Stimulated activated CD4-positive, alpha-beta T cell treated with anti-CD3 and anti-CD28 coated beads, TNF-alpha, amount 100 ng/mL, for 48 hours (primary cell): ENCODE measurements at places on chromosomes 16 and 17.

- DNase-seq, result no peak
These were observed 11.7 kb downstream of the COL1A1 start for GRCh38 chr17:50189550-50190292.

DNA sequence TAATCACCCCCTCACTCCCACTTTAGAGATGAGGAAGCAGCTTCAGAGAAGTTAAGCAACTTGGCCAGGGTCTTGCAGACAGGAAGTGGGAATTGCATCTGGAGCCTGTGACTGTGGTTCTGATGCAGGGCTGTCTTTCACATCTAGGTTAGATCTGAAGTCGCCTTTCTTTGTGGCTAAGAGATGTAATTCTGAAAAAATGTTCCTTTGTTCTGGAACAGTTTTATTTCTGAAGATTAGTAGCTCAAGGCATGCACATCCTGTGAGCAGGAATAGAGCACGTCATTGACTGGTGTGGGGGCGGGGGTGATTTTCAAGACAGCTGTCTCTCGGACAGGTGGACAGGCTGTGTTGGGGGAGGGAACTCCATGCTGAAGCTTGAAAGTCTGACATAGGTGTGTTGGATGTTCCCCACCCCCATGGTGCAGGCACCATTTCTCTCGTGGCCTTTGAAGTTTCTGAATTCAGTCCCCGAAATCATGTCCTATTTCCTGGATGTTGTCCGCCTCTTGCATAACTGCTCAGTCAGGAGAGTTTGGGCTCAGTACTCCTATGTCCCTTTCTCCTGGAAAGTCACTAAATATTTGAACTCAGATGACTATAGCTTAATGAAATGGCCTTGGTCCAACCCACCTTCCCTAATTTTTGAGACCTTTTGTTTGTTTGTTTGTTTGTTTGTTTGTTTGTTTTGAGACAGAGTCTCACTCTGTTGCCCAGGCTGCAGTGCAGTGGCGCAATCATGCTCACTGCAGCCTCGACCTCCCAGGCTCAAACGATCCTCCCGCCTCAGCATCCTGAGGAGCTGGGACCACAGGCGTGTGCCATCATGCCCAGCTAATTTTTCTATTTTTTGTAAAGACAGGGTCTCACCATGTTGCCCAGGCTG is 21.0 kb upstream of the HERPUD1 start:
- DNase-seq, result no peak

DNA sequence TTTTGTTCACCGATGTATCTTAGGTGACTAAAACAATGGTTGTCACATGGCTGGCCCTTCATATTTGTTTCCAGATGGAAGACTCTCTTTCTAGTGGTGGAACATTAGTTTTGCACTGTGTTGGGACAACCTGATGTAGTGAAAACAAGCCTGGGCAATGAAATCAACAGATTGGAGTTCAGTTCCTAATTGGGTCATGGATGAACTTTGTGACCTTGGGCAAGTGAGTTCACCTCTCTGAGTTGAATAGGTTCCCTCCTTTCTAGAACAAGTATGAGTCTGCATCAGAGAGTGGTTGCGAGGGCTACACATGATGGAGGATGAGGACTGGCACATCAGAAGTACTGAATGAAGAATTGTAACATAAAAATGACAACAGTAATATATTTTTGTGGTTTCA is 2.1 kb upstream of the NKD1 start:
- no peak for DNase-seq

- no peak for DNase-seq
These were observed 45.1 kb downstream of the MYH11 start for GRCh38 chr16:15811481-15812400.

DNA sequence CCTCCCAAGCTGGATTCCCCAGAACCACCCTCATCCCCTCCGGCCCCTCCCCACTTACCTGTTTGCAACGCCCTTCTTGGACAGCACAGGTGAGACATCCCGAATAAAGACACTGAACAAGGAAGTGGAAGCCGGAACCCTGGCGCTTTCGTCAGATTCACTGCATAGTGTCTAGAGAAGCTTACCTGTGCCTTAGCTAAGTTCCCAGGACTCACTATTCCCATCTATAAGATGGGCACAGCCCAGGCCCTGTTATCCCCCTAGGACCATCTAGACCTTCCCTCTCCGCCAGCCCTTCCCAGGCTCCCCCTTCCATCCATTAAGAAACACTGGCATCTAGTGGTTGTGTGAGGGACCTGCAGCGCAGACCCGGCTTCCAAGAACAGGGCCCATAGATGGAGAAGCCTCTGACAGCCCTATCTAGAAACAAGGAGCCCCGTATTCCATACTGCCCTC is 26.9 kb upstream of the RPL38 start:
- peak; percentile 21 for DNase-seq

- no peak for DNase-seq
These were observed 29.2 kb downstream of the KANSL1 start for GRCh38 chr17:46163929-46164594.

DNA sequence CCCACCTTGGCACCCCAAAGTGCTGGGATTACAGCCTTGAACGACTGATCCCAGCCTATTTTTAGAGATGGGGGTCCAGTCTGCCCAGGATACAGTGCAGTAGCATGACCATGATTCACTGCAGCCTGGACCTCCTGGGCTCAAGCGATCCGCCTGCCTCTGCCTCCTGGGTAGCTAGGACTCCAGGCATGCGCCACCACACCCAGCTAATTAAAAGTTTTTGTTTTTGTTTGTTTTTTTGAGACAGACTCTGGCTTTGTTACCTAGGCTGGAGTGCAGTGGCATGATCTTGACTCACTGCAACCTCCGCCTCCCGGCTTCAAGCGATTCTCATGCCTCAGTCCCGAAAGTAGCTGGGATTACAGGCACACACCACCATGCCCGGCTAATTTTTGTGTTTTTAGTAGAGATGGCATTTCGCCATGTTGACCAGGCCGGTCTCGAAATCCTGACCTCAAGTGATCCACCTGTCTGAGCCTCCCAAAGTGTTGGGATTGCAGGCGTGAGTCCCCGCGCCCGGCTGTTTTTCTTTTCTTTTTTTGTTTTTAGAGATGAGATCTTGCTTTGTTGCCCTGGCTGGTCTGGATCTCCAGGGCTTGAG is 2.3 kb upstream of the PAFAH1B1 start:
- DNase-seq, result no peak

DNA sequence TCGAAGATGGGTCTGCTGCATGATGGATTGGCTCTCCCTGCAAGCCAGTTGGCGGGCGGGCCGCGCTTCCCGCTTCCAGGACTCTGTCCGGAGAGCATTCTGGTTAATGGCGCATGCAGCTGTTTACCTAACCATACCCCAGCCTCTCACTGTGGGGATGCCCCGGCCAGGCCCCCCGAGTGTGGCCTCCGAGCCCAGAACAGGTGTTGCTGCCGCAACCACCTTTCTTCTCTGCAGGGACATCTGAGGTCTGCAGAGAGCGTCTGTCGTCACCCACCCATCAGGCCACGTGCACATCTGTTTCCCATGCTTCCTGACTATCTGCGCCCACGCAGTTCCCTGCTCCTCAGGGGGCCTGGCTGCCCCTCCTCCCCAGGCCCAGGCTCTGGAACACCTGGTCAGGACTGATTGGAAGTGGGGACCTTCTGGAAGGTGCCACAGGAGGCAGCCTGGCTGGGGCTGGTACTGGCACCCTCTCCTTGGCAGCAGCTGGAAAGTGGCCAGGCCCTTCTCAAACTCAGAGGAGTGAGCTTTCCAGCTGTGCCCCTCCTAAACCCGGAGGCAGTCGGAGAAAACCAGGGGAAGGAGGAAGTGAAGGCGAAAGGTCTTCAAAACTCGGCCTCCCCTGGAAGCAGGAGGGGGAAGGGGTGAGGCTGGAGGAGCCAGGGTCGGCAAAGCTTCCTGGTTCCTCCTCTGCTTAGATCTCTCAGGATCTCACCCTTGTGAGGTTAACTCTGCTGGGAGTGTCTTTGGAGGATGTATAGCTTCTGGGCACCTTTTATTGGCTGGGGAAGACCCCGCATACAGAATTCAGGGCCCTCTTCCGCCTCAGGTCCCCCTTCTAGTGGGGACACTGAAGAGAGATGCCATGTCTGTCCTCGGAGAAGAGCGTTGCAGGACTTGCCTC is 64.5 kb upstream of the CIBAR2 start:
- no peak for DNase-seq

DNA sequence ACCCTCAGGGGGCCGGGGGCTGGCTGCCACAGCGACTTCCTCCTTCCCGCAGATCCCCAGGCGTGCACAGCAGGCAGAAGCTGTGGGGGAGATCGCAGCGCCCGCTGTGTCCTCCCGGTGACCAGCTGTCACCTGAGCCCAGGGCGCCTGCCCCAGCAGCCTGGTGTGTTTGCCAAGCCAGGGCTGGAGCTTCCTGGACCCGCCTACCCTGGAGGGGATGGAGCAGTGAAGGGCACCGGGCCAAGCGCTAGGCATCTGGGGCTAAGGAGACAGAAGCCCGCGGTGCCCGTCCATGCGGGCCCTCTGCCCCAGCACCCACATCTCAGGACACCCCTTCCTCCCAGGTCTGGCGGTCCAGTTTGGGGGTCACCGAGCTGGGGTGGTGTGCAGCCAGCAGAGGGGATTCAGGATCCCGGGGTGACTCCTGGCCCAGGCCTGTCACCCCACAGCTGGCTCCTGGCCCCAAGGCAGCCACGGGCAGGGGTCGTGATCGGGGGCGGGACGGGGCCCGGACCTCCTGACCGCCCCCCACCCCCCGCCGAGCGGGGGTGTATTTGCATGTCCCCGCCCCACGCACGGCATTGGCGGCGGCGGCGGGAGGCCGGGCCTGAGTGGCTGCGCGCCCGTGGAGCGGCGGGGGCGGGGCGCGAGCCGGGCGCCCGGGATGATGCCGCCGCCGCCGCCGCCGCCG is at the start of gene RAB26:
Gene RAB26 (plus strand): TSS at position 645 of the 691 bp plus-strand sequence. CDS start 159 bp downstream, outside the sequence.
- DNase-seq, result no peak

DNA sequence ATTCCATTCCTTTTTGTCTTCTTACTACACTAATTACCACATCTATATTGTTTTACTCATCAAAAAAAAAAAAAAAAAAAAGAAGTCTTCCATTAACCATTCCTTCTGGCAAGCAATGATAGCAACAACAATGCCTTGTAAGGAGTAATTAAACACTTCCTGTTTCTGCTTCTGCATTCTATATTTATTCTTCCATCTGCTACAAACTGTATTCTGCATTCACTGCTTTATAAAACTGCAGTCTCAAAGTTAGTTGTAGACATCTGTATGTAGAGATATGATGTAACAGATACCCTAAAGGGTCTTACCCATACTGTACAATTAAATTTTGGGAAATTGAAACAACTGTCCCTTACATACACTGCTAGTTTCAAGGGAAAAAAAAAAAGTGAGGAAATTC is 28.7 kb upstream of the ABCA6 start:
- DNase-seq, result no peak

- no peak for DNase-seq
These were observed 9.1 kb upstream of the KATNB1 start for GRCh38 chr16:57726433-57726947.

GRCh38 chr17:46720408-46720807 is 98.1 kb downstream of the WNT3 start:
- DNase-seq, result no peak

DNA sequence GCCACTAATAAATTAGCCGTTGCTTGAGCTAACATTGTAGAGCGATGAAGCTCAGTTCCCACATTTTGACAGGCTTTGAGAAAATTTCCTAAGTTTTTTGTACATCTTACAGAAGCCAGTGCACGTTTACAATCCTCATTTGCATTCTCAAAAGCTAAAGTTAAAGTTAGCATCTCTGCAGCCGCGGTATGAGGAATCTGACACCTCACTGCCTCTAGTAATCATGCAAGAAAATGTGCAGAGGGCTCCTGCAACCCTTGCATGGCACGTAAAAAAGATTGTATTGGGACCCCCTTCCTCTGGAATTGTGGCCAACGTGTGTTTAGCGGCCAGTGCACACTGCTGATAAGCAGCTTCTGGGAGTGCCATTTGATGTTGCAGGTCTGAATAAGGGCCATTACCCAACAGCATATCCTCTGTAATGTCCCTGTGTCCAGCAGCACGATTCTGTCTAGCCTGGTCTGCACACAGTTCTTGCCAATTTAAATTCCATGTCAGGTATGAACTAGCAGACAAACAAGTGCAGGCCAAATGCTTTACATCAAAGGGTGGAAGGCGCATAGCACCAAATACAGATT is 12.4 kb upstream of the ZNF689 start:
- DNase-seq, result no peak

DNA sequence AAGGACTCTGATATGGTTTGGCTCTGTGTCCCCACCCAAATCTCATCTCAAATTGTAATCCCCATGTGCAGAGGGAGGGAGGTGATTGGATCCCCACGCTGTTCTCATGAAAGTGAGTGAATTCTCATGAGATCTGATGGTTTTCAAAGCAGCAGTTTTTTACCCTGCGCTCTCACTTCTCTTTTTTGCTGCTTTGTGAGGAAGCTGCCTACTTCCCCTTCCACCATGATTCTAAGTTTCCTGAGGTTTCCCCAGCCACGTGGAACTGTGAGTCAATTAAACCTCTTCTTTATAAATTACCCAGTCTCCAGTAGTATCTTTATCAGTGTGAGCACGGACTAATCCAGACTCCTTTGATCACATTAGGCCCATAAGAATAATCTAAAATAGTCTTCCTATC is 719.7 kb upstream of the CDH8 start:
- DNase-seq, result no peak

DNA sequence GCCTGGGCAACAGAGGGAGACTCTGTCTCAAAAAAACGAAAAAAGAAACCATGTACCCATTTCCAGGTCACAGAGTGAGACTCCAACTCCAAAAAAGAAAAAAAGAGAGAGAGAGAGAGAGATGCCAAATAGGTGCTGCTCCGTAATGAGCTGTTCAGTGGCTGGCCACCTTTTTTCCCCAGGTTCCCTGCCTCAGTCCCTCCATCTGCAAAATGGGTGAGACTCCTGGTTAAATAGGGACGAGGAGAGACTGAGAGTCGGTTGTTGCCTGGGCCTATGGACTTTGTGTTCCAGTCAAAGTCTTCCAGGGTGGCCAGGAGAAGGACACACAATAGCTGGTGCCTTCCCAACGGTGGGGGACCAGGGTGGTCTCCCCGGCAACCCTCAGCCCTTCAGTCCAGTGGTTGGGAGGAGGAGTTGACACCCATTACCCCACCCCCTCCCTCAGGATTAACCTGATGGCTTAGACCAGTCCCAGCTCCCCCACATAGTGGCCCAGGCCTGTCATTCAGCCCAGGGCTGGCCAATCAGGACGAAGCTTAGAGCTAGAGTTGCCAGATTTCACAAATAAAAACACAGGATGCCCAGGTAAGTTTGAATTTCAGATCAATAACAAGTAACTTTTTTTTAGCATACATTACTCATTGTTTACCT is 258.2 kb downstream of the PARN start:
- DNase-seq, result no peak
